H9 (cell line): ENCODE measurements at places on chromosomes 4 and X.

DNA sequence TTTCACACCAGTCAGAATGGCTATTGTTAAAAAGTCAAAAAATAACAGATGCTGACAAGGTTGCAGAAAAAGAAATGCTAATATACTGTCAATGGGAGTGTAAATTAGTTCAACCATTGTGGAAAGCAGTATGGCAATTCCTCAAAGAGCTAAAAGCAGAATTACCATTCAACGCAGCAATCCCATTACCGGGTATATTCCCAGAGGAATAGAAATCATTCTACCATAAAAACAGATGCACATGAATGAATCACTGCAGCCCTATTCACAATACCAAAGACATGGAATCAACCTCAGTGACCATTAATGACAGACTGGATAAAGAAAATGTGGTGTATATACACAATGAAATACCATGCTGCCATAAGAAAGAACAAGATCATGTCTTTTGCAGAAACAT is 243.0 kb downstream of the STPG2 start:
- DNase-seq = no peak

GRCh38 chr4:84719115-84719514 is 136.2 kb downstream of the CDS1 start:
- no peak for DNase-seq

GRCh38 chrX:132751063-132751690 is 207.3 kb downstream of the HS6ST2 start:
- peak; percentile 47 for DNase-seq

DNA sequence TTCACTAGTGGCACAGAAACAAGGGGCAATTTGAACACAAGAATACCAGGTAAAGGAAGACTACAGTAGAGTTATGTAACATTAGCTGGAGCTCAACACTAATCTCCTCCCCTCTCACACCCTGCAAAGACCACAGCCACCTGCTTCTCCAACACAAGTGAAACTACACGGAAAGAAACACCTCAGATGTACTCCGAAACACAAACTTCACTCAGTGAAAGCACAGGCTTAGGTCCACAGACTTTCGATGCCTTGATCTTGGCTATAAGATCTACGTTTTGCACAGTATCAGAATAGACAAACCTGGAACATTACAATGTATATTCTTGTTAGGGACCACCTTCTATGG is 7.6 kb downstream of the ACSL1 start:
- DNase-seq = no peak

- DNase-seq = no peak
Observed at GRCh38 chrX:47456080-47456479, 26.9 kb downstream of the ZNF41 start.

- DNase-seq = no peak
Observed at GRCh38 chr4:47561331-47561730, 76.3 kb downstream of the ATP10D start.
